AG09309 (cell line): ENCODE measurements at places on chromosomes 3 and 15.

GRCh38 chr3:162865466-162865865 is 1368.9 kb downstream of the OTOL1 start:
- no peak for DNase-seq

- no peak for DNase-seq
These were observed 762 bp downstream of the NCK1 start for GRCh38 chr3:136862617-136863322.

GRCh38 chr15:63231706-63232105 is 42.3 kb downstream of the RAB8B start:
- no peak for DNase-seq

- no peak for DNase-seq
These were observed 74.1 kb downstream of the LRTM1 start for GRCh38 chr3:54853573-54854404.

DNA sequence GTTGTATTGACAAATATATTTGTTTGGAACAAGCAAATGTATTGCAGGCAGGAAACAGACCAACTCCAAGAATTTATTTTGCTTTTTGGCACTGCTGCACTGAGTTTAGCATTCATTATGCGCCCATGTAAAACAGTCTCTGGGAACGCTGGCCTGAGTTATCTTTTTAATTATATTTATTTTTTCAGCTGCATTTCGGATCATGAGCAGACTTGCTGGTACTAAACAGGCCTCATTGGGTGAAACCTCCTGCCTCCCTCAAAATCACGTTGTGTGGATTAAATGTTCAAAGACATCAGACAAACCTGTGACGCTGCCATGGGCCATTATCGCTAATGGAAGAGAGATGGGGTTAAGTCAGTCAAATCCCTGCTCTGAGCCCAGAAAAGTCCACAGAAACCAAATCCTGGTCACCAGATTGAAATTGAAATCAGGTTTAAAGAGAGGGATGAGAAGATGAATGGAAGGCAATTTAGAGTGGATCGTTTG is 511.1 kb upstream of the PROK2 start:
- no peak for DNase-seq

GRCh38 chr3:117427081-117427480 is 717.5 kb downstream of the TUSC7 start:
- no peak for DNase-seq

GRCh38 chr15:27782125-27782524 is 317.0 kb downstream of the OCA2 start:
- DNase-seq, result no peak

GRCh38 chr15:32828507-32829186 is 110.8 kb downstream of the GREM1 start:
- DNase-seq, result peak; percentile 92

DNA sequence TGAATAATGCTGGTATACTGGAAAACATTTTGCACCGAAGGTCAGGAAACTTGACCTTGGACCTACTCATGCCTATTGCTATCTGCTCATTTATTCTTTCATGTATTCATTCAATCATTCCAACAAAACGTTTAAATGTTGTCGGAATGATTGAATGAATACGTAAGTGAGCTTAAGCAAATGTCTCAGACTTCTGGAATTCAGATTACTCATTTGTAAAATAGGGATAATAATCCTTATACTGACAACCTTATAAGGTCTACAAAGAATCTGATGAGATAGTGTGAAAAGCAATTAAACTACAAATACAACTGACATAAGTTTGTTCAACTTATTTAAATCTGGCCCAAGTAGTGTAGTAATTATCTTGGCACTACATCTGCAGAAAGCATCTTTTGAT is 288.7 kb downstream of the WDR72 start:
- DNase-seq, result no peak
